ENCODE measurements at places on chromosomes 16 and 17. TPM values are rescaled to one million over a fixed set of nuclear protein-coding genes. Genes with fewer than 3 reads are reported as not detected.

- H3K27ac ChIP-seq: no peak overlapping the region
- H3K4me1 ChIP-seq: peaks cover 11% of the 10 kb centered on the region
- no peaks in the 10 kb centered on the region for H3K36me3 ChIP-seq
- DNase-seq: no peak
- no peaks in the 10 kb centered on the region for H3K27me3 ChIP-seq
- H3K4me3 ChIP-seq: no peak overlapping the region
Observed at GRCh38 chr16:12258861-12259645, 282.5 kb downstream of the SNX29 start.

- H3K36me3 ChIP-seq: no peaks in the 10 kb centered on the region
- H3K27me3 ChIP-seq: no peaks in the 10 kb centered on the region
- H3K27ac ChIP-seq: peak overlapping the region; percentile 82
- no peak for DNase-seq
Observed at GRCh38 chr17:48841395-48841831, 10.6 kb downstream of the CALCOCO2 start.

DNA sequence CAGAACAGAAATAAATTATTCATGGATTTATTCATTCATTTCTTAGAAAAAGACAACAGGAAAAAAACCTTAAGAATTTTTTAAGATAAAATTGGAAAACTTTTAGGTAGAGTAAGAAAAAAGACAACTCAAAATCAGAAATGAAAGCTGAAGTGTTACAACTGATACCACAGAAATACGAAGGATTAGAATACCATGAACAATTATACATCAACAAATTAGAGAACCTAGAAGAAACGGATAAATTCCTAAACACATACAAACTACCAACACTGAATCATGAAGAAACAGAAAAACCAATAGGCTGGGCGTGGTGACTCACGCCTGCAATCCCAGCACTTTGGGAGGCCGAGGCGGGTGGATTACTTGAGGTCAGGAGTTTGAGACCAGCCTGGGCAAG, 27.8 kb downstream of the CTRB2 start:
- no peaks in the 10 kb centered on the region for H3K27me3 ChIP-seq
- H3K4me1 ChIP-seq: no peaks in the 10 kb centered on the region
- no peaks in the 10 kb centered on the region for H3K36me3 ChIP-seq
- DNase-seq: no peak

GRCh38 chr17:48544349-48545021, 424 bp downstream of the HOXB2 start:
- H3K4me3 ChIP-seq: peak overlapping the region; percentile 51
- H3K4me1 ChIP-seq: no peaks in the 10 kb centered on the region
- H3K36me3 ChIP-seq: no peaks in the 10 kb centered on the region
- peak overlapping the region; percentile 89 for H3K27ac ChIP-seq

GRCh38 chr17:50199803-50200456, 1.5 kb downstream of the COL1A1 start:
- peak; percentile 89 for DNase-seq
- H3K27ac ChIP-seq: peak overlapping the region; percentile 88
- peaks cover 7% of the 10 kb centered on the region for H3K27me3 ChIP-seq
- H3K4me3 ChIP-seq: peak overlapping the region; percentile 49
- H3K36me3 ChIP-seq: peaks cover 16% of the 10 kb centered on the region
- H3K4me1 ChIP-seq: no peaks in the 10 kb centered on the region

GRCh38 chr17:50806141-50806643, 29.2 kb upstream of the WFIKKN2 start:
- H3K4me1 ChIP-seq: no peaks in the 10 kb centered on the region
- H3K4me3 ChIP-seq: no peak overlapping the region
- no peak overlapping the region for H3K27ac ChIP-seq
- no peak for DNase-seq
- no peaks in the 10 kb centered on the region for H3K27me3 ChIP-seq

Gene CLEC19A
- total RNA-seq: 0.44 TPM

Gene DOK4
- 41.8 TPM for total RNA-seq

Gene KRT10
- 42.0 TPM for total RNA-seq

Gene TNFRSF13B
- total RNA-seq: 0.79 TPM

Gene KRTAP4-6
- not detected for total RNA-seq

Gene MEFV
- total RNA-seq: 21.4 TPM

Gene PSMD11
- total RNA-seq: 67.4 TPM
